A172 (cell line): ENCODE measurements at places on chromosomes 13 and 19. TPM values are rescaled to one million over a fixed set of nuclear protein-coding genes. Genes with fewer than 3 reads are reported as not detected.

Gene ZNF471
- 2.8 TPM in 2 replicates for total RNA-seq

Gene LATS2
- 12.1 and 13.5 TPM in 2 replicates for total RNA-seq

Gene ZNF433
- 7.2 and 11.3 TPM in 2 replicates for total RNA-seq

Gene NEK3
- total RNA-seq: 3.3 and 11.4 TPM in 2 replicates

Gene CXCL17
- not detected in 2 replicates for total RNA-seq

Gene KLC3
- not detected in 2 replicates for total RNA-seq

Gene ZNF729
- not detected in 2 replicates for total RNA-seq

Gene PEAK3
- total RNA-seq: 0.22 and 1.7 TPM in 2 replicates

Gene AMH
- 8.5 and 10.0 TPM in 2 replicates for total RNA-seq

Gene TGFBR3L
- 0.34 TPM in 1 of 2 replicates, not detected in the other for total RNA-seq

Gene OR7A5
- not detected in 2 replicates for total RNA-seq

GRCh38 chr19:18539372-18539771 is 4.0 kb downstream of the FKBP8 start:
- no peak for DNase-seq

GRCh38 chr19:30690525-30690924 is 318.3 kb downstream of the ZNF536 start:
- no peak for DNase-seq

DNA sequence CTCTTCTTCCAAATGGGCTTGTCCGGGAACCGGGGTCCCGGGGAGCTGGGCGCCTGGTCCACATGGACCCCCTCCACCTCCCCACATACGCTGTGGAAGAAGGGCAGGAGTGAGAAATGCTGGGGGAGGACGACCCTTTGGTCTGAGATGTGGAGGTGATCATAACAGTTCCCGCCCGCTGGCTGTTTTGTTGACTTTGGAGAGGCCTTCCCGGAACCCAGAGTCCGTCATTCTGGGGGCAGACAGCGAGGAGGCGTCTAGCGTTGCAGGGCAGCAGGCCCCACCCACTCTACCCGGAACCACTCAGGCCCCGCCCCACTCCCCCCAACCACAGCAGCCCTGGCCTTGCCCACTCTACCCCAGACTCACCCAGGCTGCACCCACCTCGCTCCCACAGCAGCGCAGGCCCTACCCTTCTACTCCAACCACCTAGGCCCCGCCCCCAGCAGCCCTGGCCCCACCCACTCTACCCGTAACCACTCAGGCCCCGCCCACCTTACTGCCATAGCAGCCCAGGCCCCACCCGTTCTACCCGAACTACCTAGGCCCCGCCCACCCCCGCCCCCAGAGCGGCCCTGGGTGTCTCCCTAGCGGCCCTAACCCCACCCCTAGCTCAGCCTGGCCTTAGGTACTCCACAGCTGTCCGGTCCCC is 7.1 kb downstream of the GPR108 start:
- DNase-seq: no peak

DNA sequence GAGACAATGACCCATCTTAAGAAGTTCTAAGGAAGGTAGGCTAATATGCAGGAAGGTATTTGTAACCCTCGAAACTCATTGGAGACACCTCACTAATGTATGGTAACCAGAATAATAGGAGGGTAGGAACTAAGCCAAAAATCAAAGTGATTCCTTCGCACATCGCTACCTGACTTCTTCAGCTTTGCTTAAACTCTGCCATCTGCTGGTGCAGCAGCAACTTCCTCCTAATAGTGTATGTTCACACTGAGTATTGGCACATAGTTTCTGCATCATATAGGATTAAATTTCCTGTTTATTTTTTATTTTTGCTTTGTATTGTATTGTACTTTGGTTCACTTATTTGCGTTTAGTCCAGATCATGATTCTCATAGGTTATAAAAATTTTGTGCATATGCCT is 676.2 kb downstream of the GPC5 start:
- peak; percentile 15 for DNase-seq

- no peak for DNase-seq
Observed at GRCh38 chr19:5132206-5132560, 163.3 kb downstream of the KDM4B start.

GRCh38 chr13:79860791-79861190 is 379.8 kb downstream of the NDFIP2 start:
- no peak for DNase-seq

DNA sequence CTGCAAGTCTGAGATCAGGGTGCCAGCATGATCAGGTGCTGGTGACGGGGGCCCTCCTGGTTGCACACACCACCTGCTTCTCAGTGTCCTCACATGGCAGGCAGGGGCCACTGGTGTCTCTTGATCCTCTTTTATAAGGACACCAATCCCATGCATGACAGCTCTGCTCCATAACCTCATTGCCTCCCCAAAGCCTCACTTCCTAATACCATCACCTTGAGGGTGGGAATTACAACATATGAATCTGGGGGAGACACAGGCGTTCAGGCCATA is 15.0 kb upstream of the MIER2 start:
- no peak for DNase-seq

DNA sequence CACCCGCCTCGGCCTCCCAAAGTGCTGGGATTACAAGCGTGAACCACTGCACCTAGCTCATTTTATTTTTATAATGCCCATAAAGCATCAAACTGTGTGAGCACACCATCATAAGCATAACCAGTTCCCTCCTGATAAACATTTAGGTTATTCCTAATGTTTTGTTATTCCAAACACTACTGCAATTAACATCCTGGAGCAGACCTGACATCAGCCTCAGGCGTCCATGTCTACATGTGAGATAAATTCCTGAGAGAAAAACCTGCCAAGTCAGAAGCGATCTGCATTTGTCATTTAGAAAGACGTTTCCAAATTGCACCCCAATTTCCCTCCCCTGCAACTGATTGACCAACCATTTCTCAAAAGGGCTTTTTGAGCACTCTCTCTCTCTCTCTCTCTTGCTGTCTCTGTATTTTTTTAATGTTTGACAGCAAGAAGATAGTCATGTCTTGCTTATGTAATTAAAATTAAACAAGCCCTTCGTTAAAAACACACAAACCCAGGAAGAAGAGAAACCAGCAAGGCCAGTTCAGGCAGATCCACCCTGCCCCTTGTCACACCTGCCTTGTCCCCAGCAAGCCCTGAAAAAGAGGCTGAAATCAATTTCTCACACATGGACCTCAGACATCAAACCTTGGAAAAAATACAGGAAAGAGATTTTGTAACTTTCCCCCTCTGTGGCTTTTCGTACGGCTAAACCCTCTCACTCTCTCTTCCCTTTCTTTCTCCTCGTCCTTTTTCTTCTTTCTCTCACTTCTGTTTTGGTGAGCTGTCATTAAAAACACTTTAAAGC is 9.9 kb downstream of the LYPD3 start:
- no peak for DNase-seq

DNA sequence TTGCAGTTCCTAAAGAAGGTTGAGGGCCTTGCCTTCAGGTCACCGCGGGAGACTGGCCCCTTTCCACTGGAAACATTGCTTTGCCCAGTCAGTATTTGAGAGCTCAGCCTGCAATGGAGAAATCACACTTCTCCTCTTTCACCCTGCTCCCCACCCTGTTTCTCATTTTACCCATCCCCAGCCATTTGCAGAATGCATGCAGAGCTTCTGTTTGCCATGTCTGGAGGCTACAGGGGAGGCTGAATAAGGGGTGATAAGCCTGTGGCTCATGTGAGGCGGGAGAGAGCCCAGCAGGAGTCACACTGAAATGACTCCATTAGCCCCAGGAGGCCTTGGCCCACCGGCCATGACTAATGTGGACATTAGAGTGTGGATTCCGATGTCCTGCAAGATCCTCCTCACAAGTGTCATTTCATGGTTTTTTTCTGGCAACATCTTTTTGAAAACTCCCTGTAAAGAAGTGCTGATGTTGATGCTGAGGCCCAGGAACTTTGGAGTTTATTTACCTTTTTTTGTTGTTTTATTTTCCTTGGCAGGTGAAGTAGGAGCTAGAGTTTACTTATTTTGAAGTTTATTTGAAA is 6.3 kb downstream of the SPINT2 start:
- peak; percentile 90 for DNase-seq

DNA sequence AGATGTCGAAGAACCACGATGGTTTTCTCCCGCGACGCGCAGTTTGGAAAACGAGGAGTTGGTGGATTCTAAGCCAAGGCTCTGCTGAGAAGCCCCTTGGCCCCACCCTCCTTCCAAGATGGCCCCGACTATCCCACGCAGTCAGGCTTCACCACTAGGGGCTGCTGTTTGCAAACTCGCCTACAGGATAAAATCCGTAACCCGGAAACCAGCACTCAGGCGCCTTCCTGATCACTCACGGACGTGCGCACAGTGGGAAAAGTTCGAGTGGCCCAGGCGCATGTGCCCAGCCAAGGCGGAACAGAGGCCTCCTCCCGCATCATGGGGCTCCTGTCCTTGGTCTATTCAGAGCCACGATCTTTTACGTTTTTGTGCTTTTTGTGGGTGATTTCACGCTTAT is 19.2 kb upstream of the UQCR11 start:
- peak; percentile 43 for DNase-seq

- DNase-seq: no peak
Observed at GRCh38 chr13:77740097-77740735, 42.7 kb downstream of the SLAIN1 start.

GRCh38 chr13:108786456-108787200 is 157.2 kb downstream of the MYO16 start:
- no peak for DNase-seq

DNA sequence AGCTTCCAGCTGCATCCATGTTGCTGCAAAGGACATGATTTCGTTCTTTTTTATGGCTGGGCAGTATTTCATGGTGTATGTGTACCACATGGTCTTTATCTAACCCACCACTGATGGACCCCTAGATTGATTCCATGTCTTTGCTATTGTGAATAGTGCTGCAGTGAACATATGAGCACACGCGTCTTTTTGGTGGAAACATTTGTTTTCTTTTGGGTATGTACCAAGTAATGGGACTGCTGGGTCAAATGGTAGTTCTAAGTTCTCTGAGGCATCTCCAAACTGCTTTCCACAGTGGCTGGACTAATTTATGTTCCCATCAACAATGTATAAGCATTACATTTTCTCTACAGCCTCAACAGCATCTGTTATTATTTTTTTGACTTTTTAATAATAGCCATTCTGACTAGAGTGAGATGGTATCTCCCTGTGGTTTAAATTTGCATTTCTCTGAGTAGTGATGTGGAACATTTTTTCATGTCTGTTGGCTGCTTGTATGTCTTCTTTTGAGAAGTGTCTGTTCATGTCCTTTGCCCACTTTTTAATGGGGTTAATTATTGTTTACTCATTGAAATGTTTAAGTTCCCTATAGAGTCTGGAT is 6.8 kb upstream of the UBE2L5 start:
- no peak for DNase-seq
